ENCODE measurements at places on chromosomes 6 and 20. TPM values are rescaled to one million over a fixed set of nuclear protein-coding genes. Genes with fewer than 3 reads are reported as not detected.

CAP2 gene
- 3.2 TPM for total RNA-seq

EPPIN gene
- not detected for total RNA-seq

EYA2 gene
- 0.70 TPM for total RNA-seq

SLC22A16 gene
- total RNA-seq = not detected

RBBP9 gene
- total RNA-seq = 24.1 TPM

KHDRBS2 gene
- total RNA-seq = not detected

ZNF341 gene
- 1.1 TPM for total RNA-seq

All from smooth muscle cell of the coronary artery (primary cell).